ENCODE measurements at places on chromosomes 1 and 21. TPM values are rescaled to one million over a fixed set of nuclear protein-coding genes. Genes with fewer than 3 reads are reported as not detected.

The TMOD4 gene
- total RNA-seq: not detected

GRCh38 chr1:197515421-197515820 is 247.4 kb downstream of the CRB1 start:
- H3K36me3 ChIP-seq: no peaks in the 10 kb centered on the region
- H3K27ac ChIP-seq: no peak overlapping the region
- no peaks in the 10 kb centered on the region for H3K27me3 ChIP-seq

The KRTAP19-4 gene
- not detected for total RNA-seq

DNA sequence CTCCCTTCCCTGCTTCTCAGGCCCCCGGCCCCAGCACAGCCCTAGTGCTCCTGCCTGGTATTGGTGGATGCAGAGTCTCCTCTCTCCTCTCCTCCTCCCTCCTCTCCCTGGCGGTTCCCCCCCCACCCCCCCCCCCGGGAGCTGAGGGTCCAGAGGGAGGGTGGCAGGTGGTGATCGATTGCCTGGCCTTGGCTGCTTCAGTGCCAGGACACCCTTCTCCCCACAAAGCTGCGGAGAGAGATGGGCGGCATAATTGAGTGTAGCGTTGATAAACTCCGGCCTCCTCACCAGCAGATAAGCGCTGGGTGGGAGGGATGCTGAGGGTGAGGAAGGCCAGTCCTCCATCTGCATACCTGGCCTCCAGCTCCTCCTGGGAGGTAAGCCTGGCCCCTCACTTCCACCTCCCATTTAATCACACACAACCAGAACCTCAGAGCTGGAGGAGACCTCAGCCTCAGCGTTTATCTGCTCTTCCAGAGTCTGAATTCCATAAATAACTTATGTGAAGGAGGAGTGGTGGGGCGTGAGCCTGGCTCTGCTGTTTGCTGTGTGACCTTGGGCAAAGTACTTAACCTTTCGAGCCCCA is 60.8 kb downstream of the LRRN2 start:
- H3K4me3 ChIP-seq: no peak overlapping the region
- H3K27me3 ChIP-seq: no peaks in the 10 kb centered on the region
- H3K4me1 ChIP-seq: peaks cover 3% of the 10 kb centered on the region
- no peak for DNase-seq

DNA sequence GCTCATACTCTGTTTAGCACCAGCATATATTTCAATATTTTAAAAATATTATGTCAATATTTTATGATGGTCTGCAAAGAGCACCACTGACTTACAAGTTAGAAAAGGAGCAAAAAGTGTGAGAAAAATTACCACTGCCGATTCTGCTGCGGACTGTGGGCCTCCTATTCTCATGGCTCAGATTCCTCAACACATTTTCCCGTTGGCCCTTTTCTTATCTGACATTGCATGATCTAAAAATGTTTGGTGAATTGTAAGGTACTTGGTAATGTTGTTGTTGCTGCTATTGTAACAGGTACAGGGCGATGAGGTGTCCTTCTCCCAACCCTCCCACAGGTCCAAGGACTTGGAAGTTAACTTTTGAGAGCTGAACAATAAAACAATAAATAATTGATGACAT is 737 bp downstream of the C1orf162 start:
- H3K27me3 ChIP-seq: no peaks in the 10 kb centered on the region
- H3K4me3 ChIP-seq: no peak overlapping the region
- no peaks in the 10 kb centered on the region for H3K4me1 ChIP-seq

GRCh38 chr1:36834586-36834985 is 199.7 kb downstream of the GRIK3 start:
- no peak for DNase-seq
- H3K36me3 ChIP-seq: no peaks in the 10 kb centered on the region
- H3K4me3 ChIP-seq: no peak overlapping the region
- no peaks in the 10 kb centered on the region for H3K27me3 ChIP-seq
- H3K4me1 ChIP-seq: peaks cover 4% of the 10 kb centered on the region

Data from H1 (cell line).